Activated CD4-positive, alpha-beta T cell treated with anti-CD3 and anti-CD28 coated beads, Interleukin-2, Interleukin-6, amounts not matched to agents 100 ng/mL and 50 ng/mL, durations not matched to agents 16 hours and 8 hours (primary cell): ENCODE measurements at places on chromosomes 1 and 21.

DNA sequence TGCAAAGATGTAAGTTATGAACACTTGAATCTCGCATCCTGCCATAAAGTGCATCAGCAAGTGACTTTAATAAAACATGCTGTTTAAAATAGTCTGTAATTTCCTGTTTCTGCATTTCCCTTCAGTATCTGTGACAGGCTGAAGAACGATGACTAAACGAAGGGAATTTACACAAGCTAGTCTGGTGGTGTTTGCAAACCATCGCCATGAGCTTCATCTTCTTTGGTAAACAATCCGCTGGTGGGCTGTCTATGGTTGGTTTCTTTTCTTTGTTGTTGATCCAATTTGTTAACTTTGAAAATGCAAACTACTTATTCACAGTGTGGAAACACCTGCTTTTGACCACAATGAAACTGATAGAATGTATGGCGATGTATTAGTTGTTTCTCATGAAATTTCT is 13.9 kb downstream of the SERTAD4 start:
- no peak for DNase-seq

DNA sequence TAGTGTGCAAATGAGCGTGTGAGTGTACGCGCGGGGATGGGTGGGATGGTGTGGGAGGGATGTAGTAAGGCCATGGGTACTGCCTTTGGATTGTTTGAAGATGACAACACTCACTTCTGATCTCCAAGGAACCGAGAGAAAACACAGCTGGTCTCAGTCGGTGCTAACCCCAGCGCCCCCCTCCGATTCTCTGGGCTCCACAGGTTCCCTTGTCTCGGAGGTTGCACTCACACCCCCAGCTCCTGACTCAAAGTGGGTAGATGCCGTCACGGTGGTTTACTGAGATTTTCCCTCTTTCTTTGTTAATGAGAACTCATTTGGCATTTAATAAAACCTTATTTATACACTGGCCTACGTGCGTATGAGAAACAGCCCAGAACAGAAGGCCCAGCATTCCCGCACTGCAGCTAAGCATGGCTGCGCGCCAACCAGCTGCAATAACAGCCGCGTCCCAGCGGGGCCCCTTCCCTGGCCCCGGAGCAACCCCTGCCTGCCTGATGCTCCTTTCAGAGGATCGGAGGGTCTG is 25.8 kb downstream of the ABCA4 start:
- no peak for DNase-seq

DNA sequence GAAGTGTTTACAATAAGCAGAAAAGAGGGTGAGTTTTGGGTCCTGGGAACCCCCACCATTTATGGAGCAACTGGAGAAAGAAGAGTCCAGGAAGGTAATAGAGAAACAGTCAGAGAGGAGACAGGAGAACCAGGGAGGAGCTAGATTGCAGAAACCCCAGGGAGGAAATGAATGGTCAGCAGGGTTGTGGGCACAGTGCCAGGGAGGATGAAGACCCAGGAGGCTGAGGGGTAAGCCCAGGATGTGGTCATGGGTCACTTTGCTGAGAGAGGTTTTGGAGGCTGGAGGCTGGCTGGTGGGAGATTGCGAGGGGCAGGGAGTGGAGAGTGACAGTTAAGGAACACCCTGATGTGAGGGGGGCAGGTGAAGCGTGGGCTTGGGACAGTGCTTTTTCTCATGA is 169.9 kb upstream of the CSF3R start:
- no peak for DNase-seq

DNA sequence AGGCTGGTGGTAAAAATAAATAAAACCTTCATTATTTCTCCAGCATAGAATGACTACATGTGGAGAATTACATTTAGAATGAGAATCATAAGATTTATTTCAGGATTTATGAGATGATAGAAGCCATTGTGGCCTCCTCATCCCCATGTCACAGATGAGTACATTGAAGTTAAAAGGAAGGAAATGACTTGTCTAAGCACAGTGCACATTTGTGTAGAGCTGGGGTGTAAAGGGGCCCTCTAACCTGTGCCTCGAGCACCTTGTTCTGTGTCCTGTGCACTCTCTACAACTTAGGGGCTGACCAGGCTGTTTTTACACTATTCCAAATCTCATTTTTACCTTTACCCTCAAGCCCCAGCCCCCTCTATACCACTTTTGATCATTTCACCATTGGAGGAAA is 179.4 kb downstream of the RHOU start:
- DNase-seq, result peak; percentile 11

GRCh38 chr21:28793043-28793442 is 199.6 kb downstream of the LTN1 start:
- DNase-seq, result no peak

GRCh38 chr1:2314803-2315673 is 76.3 kb downstream of the MORN1 start:
- DNase-seq, result peak; percentile 52

DNA sequence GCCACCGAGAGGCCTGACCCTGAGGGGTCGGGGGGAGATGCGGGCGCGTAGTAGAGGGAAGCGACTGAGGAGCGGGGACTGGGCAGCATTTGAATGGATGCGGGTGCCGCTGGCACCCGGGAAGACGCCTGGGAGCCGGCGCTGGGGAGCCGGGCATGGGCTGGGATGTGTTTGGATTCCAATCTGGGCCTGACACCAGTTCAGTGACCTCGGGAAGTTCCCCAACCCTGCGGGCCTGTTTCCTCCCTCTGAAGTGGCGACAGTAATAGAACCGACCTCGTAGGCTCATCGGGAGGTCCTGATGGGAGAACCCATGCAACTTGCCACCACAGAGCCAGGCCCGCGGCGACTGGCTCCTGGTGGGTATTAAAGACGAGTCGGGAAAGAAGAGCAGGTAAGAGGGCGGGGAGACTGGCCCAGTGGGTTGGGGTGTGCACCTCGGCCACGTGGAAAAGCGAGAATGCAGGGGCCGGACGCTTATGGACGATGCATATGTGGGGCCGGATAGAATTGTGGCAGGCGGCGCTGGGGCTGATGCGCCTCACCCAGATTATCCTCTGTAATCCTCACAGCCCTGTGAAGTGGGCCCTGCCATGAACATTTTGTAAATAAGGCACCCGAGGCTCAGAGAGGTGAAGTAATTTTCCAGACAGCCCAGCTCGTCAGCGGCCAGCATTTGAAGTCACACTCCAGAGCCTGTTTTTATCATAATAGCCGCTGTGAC is 105.8 kb downstream of the SLC16A1 start:
- DNase-seq, result no peak

- no peak for DNase-seq
Observed at GRCh38 chr1:211822677-211823407, 7.7 kb downstream of the LPGAT1 start.

- no peak for DNase-seq
Observed at GRCh38 chr1:191368891-191369654, 789.2 kb upstream of the RGS18 start.

GRCh38 chr1:27109103-27109822 is 45.7 kb downstream of the SLC9A1 start:
- DNase-seq, result peak; percentile 36

DNA sequence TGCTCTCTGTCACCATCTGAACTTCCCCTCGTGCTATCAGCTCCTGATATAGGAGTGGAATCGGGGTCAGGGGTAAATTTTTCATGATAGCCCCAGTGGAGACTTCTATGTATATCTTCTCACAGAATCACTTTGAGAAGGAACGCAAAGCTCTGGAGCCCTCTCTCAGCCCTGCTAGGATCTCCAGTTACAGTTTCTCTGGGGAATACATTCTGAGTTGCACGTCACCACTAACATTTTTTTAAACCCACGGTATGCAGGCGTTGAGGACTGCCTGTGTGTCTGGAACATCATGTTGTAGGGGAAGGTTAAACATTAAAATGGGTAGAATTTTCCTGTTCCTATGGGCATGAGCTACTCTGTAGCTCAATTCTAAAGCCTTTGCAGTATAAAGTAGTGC is 116.4 kb upstream of the FAM78B start:
- DNase-seq, result no peak

DNA sequence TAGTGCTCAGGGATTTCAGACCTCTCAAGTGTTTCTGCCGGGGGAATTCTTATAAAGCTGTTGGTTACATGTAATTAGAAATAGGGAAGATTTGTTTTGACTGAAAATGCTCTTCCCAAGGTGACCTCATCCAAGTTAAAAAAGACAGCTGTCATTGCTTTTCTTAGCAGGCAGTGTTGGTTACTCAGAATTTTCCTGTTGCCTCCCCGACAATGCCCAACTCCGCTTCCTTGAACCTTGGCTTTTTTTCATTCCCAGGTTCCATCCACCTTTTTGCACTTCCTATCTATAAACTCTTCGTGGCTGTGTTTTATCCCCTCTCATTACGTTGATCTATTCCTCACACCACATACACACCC is 825 bp upstream of the DPH5 start:
- DNase-seq, result no peak

DNA sequence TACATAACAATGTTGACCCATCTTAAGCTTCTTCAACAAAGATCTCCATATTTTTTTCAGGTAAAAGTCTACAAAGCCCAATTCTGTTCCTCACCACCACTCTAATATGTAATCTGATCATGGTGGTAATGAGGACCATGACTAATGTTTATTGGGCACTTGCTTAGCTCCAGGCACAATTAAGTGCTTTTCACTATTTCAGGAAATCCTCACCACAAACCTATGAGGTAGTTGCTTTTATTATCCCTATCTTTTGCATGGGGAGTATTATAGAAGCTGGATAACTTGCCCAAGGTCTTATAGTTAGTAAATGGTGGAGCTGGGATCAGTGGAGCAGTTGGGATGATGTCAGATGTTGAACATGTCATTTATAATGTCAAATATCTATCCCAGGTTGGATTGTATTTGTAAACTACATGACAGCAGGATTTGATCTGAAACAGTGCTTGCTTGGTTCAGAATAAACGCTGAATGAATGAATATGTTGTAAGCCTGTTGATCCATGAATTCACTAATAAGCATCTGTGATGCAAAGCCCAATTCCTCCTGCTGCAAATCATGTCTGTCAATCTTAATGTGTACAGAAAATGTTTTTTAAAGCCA is 283.3 kb upstream of the ST6GALNAC5 start:
- DNase-seq, result no peak

DNA sequence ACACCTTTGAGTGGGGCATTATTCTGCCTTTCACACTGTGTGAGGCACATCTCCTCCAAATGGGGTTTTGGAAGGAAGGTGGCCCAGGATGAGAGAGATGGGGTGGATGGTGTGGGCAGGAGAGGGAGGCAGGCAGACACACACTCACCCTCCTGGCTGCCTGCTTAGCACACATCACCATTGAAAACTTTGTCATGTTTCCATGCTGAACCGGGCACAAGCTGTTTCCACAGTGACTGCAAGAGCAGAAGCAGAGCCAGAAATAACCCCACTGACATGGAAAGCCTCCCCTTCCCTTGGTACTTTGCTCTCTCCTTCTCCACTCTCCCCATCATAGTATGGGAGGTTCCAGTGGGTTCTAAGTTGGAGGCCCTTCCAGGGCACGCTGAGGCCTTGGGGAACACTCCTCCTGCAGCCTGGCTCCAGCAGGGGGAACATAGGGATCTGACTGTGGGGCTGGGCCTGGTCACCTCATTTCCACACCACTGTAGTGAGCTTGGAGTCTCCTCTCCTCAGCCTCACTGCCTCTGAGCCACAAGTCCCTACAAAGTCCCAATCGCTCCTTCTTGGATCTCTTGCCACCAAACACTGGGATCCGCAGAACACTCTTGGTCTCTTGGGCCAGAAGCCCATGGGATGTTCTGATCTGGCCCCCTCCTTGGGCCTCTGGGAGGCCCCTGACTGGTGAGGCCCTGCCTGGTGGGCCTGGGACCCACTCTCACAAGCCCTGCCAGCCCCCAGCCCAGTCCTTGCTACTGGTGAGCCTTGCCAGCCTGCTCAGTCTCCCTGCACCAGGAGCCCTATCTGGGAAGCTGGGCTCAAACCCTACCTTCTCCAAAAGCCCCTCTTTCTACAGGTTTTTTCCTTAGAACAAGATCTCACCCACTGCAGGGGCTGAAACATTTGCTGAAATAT is 163.0 kb upstream of the EDN2 start:
- no peak for DNase-seq

DNA sequence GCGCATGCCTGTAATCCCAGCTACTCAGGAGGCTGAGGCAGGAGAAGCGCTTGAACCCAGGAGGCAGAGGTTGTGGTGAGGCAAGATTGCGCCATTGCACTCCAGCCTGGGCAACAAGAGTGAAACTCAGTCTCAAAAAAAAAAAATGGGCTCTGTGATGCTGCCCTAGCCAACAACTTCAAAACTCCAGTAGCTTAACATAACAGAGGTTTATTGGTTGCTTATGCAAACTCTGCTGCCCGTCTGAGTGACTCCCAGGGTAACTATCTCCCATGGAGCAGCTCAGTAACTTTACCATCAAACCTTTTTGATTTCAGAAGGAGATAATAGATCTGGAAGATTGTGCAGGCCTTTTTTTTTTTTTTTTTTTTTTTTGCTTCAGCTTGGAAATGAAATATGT is 18.9 kb upstream of the ITLN2 start:
- DNase-seq, result no peak

DNA sequence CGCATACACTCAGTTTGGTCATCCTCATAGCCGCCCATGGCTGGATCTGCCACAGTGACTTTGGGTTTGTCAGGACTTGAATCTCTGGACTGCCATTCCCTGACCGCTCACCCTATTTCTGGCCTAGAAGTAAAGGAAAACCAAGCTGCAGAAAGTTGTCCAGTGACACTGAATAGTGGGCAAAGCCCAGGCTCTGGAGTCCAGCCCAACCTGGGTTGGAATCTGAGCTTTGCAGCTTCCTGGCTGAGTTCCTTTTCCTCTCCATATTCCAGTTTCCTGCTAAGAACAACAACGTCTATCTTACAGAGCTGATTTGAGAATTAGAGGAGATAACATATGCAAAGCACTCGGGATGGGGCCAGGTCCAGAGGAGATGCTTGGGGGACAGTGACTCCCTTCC is 15.6 kb upstream of the EIF4G3 start:
- no peak for DNase-seq

DNA sequence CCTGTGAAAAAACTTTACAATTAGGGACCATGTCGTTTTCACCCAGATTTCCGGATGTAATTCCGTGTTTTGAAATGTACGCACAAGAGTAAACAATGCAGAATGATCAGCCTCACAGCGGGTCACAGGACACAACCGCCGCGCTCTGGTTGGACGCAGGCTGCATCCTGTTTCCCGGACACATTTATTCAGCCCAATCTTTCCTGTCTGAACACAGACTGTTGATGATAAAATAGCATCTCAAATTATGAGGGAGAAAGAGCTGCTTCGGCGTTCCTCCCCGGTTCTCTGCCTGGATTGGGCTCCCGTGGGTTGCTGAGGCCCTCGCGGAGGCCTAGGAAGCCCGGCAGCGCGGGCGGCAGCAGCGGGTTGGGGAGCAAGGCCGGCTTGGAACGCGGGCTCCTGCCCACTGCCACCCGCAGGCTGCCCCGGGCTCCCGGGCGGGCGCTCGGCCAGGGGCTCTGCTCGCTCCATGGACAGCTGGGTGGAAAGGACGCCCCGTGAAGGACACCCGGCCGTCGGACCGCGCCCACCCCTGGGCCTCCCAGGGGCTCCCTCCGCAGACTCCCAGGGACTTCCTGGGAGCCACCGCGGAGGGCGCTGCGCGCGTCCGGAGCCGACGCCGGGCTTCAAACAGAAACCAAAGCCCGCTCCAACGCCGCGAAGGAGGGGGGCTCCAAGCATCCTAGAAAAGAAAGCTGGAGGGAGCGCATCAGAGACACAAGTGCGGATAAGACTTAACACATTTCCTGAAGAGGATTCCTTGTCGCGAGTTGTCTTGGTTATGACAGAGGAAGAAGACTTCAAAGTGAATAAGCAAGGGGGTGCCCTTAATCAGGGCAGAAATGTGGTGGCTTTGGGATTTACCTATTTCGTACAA is 122.3 kb downstream of the ESRRG start:
- DNase-seq, result peak; percentile 8
